CD4-positive, alpha-beta T cell (primary cell): ENCODE measurements at places on chromosomes 7 and 10.

DNA sequence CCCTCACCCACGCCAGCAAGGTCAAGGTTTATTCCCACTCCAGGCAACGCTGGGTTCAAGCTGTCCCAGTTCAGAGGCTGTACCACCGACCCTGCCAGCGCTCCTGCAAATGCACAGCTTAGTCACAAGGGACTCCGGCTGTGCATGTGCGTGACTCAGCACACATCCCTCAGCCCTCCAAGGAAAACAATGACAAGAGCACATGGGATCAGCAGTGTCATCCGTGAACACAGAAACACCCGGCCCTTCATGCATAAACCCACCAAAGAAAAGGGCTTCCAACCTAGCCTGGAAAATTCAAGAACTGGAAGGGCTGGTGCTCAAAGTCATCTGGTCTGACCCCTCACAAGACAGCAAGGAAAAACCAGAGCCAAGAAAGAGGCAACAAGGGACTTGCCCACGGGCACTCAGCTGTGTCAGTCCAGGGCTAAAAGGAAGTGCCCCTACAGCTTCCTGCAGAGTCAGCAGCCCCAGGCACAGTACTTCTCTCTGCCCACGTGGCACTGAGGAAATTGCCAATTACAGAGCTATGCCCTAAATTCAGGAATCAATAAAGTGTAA is 106.1 kb downstream of the KCNMA1 start:
- DNase-seq: no peak

GRCh38 chr7:128137181-128137580 is 103.9 kb upstream of the LEP start:
- DNase-seq: no peak

- no peak for DNase-seq
Measured at GRCh38 chr7:139808427-139808826, 20.6 kb upstream of the TBXAS1 start.

DNA sequence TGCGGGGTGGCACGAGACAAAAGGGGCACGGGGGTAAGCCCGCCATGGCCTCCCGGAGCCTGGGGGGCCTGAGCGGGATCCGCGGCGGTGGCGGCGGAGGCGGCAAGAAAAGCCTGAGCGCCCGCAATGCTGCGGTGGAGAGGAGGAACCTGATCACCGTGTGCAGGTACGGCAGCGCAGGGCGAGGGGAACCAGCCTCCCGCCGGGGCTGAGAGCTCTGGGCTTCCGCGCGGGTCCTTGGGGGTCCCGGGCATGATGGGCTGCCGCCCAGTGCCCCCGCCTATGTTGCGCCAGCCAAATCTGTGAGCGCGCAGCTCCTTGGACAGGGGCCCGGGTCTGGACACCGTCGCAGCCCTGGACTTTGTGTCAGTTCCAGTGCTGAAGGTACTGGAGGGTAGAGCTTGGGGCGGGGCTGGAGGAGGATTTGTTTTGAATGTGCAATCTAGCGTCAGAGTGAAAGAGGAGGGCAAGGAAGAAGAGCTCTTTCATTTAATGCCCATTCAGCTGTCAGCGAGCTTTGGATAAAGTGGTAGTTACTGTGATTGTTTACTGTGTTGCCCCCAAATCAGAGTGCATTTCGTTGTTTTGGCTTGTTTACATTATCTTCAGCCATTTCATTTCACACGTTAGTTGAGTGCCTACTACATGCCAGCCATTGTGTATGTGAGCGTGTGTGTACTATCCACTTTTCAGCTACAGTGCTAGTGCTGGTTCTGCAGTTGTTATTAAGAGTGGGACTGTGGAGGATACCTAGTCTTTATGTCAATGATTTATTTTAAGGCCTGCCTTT is 777 bp downstream of the RUNDC3B start:
- DNase-seq: peak; percentile 7

DNA sequence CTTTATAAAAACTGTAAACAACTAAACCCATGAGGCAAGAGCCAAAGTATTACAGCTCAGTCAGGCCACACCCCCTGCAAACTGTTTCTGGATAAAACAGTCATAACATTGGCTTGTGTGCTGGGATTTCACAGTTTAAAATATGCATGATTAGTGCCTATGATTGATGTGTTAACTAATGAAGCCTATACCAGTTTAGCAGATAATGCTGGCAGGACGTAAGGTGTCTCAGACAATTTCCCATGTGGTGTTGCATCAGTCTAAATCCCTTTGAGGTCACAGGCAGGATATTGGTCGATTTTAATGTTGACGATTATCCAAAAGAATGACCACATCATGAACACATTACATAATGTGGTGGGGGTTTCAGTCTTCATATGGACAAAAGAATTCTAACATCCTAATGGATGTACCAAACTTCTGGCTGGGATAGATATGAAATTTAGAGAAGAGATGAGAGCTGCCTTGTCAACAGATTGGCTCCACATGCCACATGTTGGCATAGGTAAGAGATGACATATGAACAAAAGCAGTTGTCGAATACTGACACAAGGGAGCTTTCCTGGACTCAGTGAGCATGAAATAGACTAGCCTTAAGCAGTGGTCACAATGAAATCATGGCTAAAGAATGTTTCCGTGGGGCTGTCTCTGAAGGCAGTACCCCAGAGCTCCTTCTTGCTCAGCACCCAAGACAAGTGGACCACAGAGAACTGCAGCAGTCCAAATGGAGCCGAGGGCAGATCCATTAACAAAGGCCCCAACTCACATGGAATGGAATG is 445.6 kb downstream of the GFRA1 start:
- no peak for DNase-seq

DNA sequence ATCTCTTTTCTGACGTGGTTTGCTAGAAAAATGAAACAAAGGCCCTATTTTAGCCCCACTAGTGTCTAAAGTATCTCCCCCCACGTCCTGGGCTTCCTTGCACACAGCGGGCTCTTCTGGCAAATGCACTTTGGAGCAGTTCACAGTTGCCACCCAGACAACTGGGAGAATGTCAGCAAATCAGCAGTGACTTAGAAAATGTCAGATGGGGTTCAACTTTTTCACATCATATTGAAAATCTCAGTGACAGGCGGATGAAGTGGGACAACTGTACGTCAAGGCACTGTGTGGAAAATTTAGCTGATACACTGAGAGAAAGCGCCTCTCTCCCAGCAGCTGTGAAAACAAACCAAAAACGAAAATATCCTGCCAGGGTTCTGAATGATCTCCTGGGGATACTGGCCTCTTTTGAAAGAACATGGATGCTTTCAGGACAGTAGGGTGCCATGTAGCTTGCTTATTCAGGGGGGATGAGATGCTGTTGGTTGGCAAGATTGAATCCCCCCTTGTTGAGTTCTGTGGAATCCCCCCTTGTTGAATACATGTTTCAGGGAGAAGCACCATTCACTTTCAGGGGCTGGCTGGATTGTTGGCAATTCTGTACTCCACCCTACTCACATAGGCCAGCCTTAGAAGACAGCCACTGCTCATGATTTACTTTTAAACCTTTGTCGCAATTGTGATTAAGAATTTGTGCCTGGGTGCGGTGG is 372.8 kb upstream of the CELF2 start:
- DNase-seq: no peak

DNA sequence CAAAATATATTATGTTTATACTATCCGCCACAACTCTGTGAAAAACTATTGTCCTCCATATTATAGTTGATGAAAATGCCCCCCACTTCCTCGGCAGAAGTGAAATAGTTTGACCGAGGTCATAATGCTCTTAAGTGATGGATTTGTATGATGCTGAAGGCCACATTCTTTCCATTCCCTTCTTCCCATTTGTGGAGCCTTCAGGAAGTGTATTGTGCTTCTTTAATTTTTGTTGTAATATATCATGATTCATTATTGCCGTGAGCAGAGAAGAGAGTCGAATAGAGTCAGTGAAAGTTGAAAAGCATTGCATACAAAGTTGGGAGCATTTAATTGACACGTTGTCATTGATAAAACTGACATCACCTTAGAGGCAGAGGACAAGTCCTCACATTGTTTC is 460.3 kb downstream of the SUGCT start:
- DNase-seq: no peak

DNA sequence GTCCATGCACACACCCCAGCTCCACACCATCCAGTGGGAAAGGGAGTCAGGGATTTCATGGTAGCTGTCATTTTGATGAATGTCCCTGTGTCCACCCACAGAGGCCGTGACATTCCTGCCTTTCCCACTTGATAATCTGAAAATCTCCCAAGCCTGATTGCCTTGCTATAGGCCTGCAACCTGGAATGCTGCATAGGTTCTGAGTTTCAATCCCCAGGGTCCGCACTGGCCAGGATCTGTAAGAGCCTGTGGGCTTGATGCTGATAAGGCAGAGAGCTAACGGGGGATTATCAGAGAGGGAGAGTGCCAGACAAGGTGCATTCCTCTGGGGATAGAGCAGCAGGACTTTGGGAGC is 57.5 kb downstream of the RBM20 start:
- no peak for DNase-seq

- no peak for DNase-seq
Measured at GRCh38 chr7:80515298-80515697, 3.4 kb upstream of the GNAT3 start.

GRCh38 chr7:92720604-92721350 is 115.6 kb downstream of the CDK6 start:
- DNase-seq: no peak

DNA sequence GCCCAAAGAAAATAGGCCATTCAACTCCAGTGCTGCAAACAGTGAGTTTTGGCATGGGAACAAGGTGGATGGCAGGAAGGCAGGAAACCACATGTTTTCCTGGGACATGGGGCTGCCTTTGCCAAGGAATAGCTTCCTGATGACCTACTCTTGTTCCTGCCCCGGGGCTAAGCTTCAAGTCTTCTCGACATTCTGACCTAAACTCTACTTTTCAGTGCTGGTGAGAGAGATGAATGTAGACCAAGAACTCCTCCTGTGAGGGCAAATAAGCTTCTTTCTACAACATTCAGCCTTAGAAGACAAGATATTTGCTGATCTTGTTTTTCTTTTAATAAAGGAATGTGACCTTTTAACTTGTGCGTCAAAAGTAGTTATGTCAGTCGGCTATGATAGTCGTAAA is 199.0 kb downstream of the GPR37 start:
- DNase-seq: no peak

DNA sequence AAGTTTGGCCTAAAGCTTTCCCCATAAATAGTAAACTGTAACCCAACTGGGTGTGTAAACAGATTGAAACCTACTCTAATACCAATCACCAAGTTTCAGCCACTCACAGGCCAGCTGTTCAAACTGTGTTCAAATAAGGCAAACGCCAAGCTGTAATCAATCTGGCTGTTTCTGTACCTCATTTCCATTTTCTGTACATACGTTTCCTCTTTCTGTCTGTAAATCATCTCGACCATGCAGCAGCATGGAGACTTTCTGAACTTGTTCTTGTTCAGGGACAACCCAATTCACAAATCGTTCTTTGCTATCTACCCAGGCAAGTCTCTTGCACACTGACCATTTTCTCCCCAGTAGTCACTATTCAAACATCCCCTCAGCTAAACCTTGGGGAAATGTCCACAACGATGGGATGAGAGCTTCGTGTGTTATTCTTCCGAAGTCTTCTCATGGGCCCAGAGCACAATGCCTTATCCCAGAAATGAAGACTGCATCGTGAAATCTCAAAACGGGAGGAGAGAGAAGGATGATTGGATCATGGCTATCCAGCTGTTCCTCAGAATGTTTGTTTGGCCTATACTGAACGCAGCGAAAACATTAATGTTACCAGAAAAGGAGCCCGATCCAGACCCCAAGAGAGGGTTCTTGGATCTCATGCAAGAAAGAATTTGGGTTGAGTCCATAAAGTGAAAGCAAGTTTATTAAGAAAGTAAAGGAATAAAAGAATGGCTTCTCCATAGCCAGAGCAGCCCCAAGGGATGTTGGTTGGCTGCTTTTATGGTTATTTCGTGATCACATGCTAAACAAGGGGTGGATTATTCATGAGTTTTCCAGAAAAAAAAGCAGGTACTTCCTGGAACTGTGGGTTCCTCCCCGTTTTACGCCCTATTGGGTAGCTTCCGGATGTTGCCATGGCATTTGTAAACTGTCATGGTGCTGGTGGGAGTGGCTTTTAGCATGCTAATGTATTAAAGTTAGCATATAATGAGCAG is 86.2 kb downstream of the SLC16A9 start:
- DNase-seq: no peak

DNA sequence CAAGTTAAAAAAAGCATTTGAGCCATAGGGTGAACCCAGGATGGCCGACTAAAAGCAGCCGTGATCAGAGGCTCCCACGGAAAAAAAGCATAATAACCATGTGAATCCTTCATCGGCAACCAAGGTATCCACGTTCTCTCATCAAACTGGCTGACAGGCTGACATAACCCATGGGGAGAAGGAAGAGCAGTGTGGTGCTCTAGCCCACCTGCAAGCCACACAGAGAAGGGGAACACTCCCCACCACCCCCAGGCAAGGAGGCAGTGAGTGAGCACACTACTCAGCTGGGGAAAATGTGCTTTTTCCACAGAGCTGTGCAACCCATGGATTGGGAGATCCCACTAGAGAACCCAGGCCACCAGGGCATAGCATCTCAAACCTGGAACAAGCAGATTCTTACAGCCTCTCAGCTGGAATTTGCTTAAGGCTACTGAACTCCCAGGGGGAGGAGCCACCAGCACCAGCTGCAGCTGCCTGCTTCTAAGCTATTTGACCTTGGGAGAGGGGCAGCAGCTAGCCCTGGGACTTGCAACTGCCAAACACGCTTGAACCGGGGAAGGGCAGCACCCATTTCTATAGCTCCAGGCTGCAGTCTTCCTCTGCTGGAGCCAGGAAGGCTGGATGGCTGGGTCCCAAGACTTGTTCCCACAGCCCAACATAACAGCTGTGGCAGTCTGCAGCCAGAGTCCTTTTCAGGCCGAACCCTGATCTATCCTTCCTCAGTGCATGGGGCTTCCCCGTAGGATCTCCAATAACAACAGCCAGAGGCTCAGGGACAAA is 178.2 kb upstream of the NRG3 start:
- DNase-seq: no peak

GRCh38 chr10:8873310-8873709 is 818.8 kb downstream of the GATA3 start:
- DNase-seq: no peak

DNA sequence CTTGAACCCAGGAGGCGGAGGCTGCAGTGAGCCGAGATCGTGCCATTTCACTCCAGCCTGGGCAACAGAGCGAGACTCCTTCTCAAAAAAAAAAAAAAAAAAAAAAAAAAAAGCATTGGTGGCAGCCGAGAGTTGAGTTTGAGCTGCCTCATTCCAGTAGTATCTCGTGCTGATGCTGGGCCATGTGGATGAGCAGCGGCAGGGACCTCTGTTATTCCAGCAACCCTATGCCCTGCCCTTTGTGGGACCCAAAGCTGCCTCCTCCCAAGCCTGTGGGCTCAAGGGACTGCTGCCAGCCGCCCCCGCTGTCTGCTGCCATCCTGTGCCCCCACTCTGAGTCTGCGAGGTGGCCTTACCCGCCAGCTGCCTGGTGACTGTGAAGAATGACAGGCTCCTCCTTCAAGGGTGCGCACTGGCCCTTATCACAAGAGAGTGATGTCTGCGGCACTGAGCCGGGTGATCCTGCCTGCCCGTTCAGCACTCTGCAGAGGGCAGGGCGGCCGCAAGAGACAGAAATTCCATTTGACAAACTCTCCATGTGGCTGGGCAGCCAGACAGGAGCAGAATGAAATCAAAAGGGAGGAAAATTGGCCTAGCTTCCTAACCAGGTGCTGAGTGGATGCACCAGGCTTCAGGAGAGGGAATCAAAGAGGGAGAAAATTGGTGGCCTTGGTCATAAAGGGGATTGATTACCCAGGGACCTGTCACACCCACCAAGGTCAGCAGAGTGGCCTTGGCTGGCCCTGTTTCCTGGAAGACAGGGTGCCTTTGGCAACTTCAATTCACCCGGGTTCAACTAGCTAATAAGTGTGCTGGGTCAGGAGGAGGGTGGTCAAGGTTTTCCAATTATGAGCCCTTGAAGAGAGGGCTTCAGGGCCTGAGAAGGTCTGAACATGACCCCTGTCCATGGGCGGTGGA is 65.3 kb upstream of the ZMIZ1 start:
- no peak for DNase-seq

GRCh38 chr10:15469111-15469510 is 98.0 kb upstream of the FAM171A1 start:
- no peak for DNase-seq
